ENCODE measurements at places on chromosomes 11 and 22.
A peak's percentile ranks its signal among the peaks of the same experiment; 100 is the strongest.

DNA sequence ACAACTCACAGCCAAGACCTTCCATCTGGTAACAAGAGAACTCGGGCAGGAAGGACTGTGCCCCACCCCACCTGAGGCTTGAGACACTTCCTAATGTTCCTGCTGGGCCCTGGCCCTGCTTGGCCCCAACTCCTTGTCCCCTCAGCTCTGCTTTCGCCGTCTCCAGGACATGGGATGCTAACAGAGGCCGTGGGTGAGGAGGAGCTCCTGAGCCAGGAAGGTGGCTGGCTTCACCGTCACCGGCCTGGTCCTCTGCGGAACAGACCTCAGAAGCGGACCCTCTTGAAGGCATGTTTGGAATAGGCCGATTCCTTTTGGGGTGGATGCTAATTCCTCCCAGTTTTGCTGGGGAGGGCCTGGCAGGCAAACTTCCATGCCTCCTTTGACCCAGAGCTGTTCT lies 154.3 kb downstream of the CACNA1I start:
- DNase-seq = no peak

DNA sequence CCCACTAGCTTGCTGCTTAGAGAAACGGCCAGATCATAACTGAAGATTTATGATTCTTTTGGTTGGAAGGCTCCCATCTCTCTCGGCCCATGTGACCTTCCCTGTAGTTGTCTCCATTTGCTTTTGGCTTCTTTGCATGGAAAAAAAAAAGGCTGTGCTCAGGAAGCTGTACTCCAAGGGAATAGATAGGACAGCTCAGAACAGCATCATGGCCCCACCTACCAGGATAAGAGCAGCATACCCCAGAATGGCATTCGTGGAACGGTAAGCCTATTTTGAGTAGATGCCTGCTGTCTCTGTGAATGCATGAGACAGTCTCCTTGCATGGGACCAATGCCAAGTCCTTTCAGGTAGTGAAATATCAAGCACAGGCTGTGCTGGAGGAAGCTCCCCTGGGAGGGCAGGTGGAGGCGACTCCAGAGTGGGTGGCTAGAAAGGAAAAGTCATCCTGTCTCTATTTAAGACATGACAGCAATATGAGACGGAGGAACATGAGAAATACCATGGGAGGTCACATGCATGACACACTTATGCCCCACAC lies 94.1 kb upstream of the AMOTL1 start:
- no peak for DNase-seq

DNA sequence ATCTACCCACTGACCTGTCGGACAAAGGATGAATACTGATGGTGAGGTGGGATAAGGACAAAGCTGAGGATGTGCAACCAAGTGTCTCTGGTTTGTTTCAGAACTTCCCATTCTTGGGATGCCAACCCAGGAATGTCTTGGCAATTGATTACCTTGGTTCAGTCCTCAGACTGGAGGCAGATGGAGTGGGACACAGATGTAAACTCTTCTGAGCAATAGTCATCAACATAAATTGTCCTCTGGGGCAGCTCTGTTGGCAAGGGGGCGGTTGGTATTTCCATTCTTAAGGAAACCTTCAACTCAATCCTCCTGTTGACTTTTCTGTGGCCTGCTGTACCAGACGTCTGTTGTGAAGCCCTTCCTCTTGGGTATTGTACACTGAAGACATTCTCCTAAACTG lies 6.8 kb downstream of the ABTB2 start:
- DNase-seq = no peak

DNA sequence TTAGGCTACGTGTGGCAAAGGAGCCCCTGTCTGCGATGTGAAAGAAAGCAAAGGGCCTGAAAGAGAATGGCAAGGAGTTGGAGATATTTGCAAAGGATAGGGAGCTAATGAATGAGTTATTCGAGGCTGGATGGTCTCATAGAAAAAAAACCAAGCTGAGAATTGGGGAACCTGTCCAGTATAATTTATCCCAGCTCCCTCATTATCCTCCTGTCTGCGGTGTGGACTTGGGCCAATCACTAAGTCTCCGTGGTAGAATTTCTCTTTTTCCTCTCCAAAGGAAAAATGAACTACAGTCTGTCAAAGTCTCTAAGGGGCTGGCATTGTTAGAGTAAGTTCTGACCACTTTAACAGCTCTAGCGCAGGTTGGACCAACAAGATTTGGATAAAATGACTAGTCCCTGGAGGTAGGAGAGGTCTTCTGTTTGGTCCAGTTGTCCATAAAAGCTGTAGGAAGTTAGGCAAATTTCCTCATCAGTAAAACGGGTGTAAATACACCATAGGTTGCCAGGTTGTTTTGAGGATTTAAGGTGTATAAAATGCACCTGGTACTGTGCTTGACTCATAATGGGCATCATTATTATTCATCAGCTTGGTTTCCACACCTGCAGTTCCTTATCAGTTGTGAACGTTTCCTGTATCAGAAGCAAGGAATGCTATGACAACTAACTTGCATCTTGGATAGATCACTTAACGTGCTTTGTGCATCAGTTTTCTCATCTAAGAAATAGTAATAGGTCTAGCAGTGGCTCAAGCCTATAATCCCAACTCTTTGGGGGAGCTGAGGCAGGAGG lies 10.3 kb upstream of the CDON start:
- no peak for DNase-seq

DNA sequence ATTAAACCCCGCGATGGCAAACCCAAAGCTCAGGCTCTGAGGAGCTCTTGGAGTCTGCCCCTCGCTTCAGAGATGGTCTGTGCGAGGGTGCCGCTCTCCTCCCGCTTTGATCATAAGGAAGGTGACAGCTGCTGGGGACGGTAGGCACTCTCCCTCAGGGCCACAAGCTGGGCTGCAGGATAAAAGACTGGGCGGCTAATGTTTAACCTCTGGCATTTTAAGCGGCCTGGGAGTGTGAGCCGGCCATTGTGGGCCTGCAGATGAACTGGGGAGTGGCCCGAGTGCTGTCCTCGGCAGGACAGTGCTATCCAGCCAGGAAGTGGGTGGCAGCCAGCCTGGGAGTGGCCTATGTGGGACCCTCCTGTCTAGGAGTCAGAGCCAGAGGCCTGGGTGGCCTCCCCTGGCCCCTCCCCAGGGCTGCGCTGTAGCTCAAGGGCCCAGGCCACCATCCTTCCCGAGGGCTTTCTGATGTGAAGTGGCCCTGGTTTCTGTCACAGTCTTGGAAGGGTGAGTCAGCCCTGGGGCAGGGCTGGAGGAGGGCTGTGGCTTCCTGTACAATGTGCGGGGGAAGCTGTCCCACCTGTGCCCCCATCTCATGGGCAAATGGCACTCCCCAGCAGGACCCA lies 58.7 kb upstream of the PRODH start:
- no peak for DNase-seq

DNA sequence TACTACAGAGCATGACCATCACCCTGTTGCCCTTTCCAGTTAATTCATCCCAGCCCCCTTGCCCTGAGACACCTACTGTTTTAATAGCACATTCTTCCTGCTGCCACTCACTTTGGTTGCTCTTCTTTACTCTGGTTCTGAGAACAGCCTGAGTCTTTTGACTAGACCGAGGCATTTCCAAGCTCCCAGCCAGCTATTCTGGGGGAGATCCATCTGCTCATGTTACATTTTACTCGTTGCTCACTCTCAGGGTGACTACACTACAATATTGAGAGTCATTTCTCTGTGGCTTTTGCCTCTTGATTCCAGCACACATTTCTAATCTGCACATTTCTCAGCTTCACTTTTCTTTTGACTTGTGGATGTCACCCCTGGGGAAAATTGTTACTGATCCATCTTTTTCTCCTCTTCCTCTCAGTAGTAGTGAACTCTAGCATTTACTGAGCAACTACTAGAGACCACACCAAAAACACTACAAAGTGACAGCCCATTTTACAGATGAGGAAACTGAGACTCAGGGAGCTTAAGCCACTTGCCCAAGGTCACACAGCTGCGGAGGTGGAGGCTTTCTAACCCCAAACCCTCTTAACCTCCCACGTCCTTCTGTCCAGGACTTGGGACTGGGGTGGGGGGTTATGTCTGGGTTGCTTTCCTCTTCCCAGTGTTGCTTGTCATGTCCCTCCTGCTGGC lies 117.8 kb downstream of the C11orf91 start:
- DNase-seq = no peak

- no peak for DNase-seq
Observed at GRCh38 chr11:34957606-34958005, 41.2 kb downstream of the PDHX start.

DNA sequence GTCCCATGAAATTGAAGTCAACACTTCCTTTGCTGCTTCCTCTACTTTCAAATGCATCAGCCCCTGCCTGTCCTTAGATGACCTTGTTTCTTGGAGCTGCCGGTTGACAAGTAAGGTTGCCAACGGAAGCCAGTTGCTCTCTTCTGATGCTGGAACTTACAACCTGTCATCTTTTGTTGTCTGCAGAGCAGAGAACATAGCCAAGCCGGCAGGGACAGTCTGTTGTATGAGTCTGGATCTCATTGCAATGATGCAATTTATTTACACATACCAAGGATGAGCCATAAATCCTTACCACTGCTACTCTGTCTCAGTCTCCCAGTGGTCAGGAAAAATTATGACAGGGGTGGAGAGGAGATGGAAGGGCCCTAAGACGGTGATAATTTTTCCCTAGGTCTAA lies 151.4 kb downstream of the BLID start:
- no peak for DNase-seq

DNA sequence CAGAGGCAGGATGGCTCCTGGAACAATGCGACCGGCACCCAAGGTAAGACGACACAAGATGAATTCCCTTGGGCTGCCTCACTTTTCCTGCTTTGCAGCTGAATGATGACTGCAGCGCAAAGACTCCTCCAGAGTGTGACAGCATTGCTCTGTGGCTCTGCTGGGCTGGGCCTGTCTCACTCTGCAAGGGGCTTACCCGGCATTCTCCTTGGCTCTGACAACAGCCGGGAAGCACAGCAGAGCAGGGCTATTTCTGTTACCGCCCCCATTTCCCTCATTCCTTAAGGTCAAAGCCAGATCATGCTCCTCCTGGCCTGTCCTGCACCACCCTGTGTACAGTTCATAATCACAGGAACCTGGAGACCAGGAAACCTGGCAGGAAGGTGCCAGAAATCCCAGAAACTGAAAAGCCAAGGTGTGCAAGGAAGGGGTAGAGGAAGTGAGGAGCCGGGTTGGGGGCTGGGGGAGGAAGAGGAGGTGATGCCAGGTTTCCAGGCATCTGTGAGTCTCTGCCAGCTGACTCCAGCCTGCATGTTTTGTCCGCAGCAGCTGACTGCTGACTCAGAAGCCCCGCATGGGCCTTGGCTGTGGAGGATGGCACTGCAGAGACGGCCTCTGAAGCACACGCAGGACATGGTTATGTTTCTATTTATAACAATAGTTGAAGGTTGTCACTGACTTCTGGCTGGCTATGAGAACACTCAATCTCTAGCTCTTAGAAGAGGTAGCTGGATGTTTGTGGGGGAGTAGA lies 113.6 kb downstream of the MICAL3 start:
- DNase-seq = peak; percentile 61

GRCh38 chr11:132284048-132284447 lies 913.6 kb downstream of the NTM start:
- no peak for DNase-seq

GRCh38 chr22:46963672-46964545 lies 201.5 kb downstream of the TBC1D22A start:
- DNase-seq = no peak

- DNase-seq = no peak
Observed at GRCh38 chr22:26740253-26740652, 82.9 kb downstream of the MIAT start.

DNA sequence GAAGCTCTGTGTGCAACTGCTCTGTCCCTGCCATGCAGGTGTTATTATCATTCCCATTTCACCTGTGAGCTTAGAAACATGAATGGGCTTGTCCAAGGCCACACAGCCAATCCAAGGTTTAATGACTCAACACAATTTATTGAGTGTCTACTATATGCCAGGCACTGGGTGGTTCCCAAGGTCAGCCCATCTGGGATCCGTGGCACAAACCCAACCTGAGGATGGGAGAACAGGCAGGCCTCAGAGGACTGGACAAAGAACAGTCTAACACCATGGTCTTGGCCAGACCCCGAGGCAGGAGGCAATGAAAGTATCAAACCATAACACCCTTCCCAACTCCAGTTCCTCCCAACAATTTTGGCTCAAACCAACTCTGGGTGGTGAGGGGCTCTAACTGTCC lies 15.7 kb downstream of the SPATA19 start:
- no peak for DNase-seq

DNA sequence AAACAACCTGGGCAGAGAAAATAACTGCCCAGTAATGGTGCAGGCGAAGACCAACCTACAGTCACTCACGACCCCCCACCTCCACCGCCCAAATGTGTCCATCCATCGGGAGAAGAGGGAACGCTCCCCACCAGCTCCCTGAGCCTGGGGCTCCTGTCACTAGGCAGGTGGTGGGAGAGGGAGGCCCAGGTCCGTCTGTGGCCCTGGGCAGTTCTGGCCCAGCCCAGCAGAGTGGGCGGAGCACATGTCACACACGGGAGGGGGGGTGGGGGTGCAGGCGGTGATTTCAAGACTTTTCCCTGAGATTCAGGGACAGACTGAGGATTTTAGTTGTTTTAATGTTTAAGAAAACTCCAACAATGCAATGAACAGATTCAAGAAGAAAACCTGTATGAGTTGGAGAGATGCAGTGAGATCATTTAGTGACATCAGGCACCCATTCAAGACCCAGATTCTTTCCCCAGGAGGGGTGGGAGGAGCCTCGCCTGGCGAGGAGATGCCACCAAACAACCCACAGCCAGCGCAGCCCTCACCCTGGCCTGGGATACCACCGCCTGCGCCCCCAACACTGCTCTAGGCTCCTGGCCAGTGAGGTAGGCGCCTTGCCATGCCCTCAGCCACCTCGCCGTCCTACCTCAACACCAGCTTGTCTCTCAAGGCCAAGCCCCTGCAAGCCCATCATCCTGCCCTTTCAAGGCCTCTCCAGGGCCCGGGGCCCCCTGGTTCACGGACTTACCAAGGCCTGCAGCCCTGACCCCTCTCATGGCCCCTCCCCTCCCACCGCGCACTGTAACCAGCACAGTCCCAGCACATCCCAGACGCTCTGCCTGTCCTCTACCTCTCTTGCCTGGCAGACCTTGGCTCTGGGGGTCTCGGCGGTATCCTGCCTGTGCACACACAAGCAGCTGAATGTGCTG lies 36.8 kb downstream of the TBX1 start:
- DNase-seq = no peak

DNA sequence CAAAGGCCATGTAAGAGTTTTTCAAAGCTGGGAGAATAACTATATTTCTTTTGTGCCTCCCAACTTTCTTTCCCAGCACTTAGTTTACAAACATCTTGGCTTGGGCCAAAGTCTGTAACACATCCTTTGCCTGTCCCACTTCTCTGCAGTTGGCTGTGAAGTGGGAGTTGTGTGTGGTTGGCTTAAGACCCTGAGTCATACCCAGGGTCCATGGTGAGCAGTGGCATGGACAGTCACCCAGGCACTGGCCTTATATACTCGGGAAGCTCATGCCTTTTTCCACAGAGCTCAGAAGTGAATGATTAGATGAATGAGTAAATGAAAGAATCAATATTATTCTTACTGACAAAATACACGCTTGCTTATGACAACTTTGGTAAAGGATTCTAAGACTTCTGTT lies 231.4 kb downstream of the BLID start:
- DNase-seq = no peak

Measured in HEK293T (cell line).